Psoas muscle (tissue), 8 donors: ENCODE measurements at places on chromosomes 11 and 22.
A peak's percentile ranks its signal among the peaks of the same experiment; 100 is the strongest.

DNA sequence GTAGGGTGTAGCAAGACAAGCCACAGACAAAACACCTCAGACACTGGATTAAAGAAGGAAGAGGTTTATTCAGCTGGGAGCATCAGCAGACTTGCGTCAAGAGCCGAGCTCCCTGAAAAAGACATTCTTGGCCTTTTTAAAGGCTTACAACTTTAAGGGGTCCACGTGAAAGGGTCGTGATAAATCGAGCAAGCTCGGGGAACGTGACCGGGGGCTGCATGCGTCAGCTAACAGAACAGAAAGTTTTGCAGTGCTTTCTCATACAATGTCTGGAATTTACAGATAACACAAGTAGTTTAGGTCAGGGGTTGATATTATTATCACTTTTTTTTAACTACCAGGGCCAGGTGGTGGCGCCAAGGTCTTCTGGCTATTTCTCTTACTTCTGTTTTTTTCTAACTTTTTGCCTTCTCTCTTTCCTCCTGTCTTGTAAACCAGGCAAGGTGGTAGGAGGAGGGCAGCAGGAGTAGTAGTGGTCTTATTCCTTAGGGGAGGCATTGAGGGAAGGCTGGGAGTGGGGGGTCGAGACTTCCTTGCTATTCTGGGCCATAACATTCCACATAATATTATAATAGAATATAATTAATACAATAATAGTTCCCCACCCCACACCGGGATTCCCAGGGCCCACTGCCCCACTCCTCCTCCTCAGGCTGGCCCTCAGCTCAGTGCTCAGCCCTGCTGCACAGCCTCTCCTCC lies 587 bp upstream of the ALDH3B1 start:
- no peak for DNase-seq

DNA sequence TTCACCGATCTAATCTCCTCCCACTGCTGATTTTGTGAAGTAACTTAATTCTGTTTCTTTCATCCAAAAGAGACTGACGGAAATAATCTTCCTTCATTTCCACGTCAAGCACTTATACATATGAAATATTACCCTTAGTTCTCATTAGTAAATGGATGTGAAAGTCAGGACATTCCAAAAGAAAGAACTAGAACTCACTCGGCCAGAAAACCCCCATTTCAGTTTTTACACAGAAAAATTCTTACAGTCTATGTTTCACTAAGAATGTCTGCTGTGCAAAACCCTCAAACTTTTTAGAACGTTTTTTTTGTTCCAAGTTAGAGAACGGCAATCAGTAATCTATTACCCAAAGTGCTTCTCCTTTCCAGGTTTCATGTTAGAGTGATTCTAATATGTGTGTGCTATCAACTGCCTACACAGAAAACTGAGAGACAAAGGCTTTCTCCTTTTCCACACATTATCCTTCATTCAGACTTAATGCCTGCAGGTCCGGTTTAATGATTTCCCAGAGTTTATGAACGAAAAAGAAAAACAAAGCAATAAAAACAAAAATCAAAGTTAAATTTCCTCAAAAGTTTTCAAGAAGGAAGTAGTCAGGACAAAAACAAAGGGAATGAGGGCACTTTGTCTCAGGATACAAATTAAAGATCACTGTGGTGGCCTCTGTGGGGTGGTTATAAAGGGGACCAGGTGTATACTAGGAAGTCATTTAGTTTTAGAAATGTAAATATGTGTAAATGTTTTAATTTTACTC lies 11.3 kb upstream of the SESN3 start:
- DNase-seq, result no peak

- DNase-seq, result no peak
Observed at GRCh38 chr11:131248588-131248987, 121.8 kb upstream of the NTM start.

DNA sequence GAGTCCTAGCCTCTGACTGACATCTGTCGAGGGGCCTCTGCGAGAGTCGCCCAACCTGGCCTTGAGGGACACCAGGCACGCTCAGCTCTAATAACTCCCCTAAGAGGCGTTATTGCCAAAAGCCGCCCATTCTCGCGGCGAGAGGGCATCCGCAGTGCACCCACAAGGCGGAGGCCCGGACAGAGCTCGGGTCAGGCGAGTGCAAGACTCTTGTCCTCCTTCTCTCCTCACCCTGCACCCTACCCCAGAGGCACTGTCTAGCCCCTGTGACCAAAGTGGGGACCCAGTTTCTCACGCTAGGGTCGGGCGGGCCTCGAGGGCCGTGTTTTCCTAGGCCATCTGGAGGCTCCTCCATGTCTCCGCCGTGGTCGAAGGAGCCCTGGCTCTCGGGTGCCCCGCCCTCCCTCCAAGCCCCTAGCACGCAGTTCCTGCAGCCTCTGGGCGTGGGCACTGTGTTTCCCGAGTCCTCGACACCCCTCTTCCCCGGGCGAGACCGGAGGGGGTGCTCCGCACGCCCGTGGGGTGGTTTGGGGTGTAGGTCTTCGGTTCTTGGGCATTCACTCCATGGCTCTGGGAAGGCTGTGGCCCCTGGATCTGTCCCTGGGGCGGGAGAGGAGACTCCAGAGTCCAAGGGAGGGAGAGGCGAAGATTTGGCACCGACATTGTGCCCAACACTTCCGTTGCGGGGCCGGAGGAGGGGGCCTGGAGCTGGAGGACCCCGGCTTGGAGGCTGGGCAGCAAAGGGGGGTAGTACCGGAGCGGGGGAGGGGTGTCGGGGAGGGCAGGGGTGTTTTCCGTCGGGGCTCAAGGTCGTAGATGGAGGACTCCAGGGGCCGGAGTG lies 1.0 kb downstream of the CHRM4 start:
- DNase-seq, result no peak

DNA sequence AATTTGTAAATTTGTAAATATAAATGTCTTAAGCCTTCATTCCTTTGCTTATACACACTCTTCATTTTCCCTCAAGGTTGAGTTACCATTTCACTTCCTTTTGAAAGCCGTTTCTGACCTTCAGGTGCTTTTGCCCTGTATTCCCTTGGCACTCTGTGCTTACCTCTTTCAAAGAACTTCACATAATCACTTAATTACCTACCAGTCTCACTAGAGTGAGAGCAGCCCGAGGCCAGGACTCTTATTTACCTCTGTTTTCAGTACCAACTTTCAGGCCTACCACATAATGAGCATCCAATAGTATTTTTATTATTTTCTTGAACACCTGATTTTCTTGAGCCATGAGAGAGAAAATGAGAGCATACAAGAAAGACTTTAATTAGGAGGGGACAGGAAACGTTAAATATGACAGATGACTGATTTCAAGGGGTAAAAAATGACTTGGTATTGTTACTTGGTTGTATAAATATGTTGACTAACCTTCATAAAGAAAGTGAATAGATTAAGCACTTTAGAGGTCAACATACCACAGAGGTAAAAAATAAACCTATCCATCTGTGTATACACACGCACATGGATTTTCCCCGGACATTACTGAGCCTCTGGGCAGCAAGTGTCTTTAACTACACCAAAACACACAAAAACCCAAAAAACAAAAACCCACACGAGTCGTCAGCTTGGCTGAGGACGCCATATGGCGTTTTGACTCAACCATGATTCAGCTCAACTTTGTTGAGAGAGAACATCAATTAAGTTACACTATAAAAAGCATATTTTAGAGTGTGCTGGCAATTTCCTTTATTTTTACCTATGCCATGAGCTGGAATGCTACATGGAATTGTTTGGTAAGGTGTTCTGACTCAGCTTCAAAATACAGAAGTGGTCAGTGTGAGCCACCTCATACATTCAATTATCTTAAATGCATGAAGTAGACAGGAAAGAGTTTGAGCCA lies 7.6 kb downstream of the ATXN10 start:
- no peak for DNase-seq

GRCh38 chr11:76686261-76687079 lies 15.9 kb upstream of the LRRC32 start:
- DNase-seq, result no peak

GRCh38 chr11:67240576-67241389 lies 25.5 kb upstream of the GRK2 start:
- DNase-seq, result peak; percentile 66

DNA sequence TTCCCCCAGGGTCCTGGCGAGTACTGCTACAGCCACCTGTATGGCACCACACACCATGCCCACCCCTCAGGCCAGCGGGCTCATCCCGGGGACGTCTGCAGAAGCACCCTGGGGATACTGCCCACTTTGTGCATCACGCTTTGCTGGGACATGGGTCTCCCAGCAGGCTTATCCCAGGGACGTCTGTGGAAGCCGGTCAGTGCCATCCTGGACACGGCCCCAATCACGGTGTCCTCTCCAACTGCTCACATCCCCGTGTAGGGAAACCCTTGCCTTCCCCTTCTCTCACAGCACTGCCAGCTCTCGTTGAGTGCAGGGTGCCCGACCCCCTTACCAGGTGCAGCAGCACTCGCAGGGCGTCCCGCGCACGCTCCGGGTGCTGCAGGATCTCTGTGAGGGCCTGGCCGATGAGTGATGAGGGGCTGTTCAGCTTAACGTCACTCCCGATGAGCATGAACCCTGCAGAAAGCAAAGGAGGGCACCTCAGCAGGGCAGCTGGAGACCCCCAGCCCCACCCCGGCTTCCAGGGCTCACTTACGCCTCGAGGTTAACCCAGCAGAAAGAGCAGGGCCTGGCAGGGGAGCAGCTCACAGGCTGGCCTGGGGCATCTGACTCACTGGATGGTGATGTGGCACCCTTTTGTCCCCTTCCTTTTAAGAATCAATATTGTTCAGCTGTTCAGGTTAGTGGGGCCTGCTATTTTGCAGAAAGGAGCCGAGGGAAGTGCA lies 76.9 kb upstream of the PITPNB start:
- DNase-seq, result no peak

GRCh38 chr11:82303671-82304070 lies 430.0 kb downstream of the FAM181B start:
- DNase-seq, result no peak

GRCh38 chr22:22422629-22423112 lies 85.9 kb downstream of the ZNF280B start:
- DNase-seq, result peak; percentile 67

GRCh38 chr22:48507171-48507570 lies 1320.5 kb downstream of the BRD1 start:
- no peak for DNase-seq

GRCh38 chr11:65225279-65226102 lies 36.3 kb upstream of the POLA2 start:
- peak; percentile 58 for DNase-seq
